ENCODE measurements at places on chromosomes 3 and 15. TPM values are rescaled to one million over a fixed set of nuclear protein-coding genes. Genes with fewer than 3 reads are reported as not detected.

The CSK gene
- 17.7 TPM for total RNA-seq

The CFAP100 gene
- not detected for total RNA-seq

The CLDN11 gene
- total RNA-seq, result 563 TPM

The THAP10 gene
- total RNA-seq, result 1.0 TPM

The IMPG2 gene
- 0.14 TPM for total RNA-seq

The PLSCR5 gene
- total RNA-seq, result not detected

The CYP1A1 gene
- total RNA-seq, result 0.71 TPM

The RBMS3 gene
- total RNA-seq, result 157 TPM

The NTRK3 gene
- 0.28 TPM for total RNA-seq

The AMIGO3 gene
- not detected for total RNA-seq

The GOLGA8O gene
- total RNA-seq, result 0.85 TPM

The MKRN3 gene
- 1.4 TPM for total RNA-seq

The APOD gene
- total RNA-seq, result 0.43 TPM

The VEPH1 gene
- total RNA-seq, result 98.0 TPM

The ZNF609 gene
- 15.8 TPM for total RNA-seq

The TNFSF10 gene
- total RNA-seq, result 5.4 TPM

The BTBD1 gene
- 75.2 TPM for total RNA-seq

The TRIM42 gene
- total RNA-seq, result not detected

The P2RY1 gene
- total RNA-seq, result 4.4 TPM

The PRSS50 gene
- not detected for total RNA-seq

The CCR8 gene
- not detected for total RNA-seq

The CYP1A2 gene
- not detected for total RNA-seq

The KCNMB2 gene
- not detected for total RNA-seq

The GOLGA6L7 gene
- total RNA-seq, result not detected

The SYNPR gene
- total RNA-seq, result not detected

The XCR1 gene
- total RNA-seq, result under 0.01 TPM

The SLC12A1 gene
- total RNA-seq, result not detected

The NR1I2 gene
- not detected for total RNA-seq

The TMCO5A gene
- total RNA-seq, result not detected

The SLC9C1 gene
- total RNA-seq, result 0.14 TPM

All from smooth muscle cell of bladder (primary cell).